Neural progenitor cell (in vitro differentiated cells): ENCODE measurements at places on chromosomes 5 and 9.
A peak's percentile ranks its signal among the peaks of the same experiment; 100 is the strongest.

- no peak for DNase-seq
These were observed 4.7 kb downstream of the DNAI1 start for GRCh38 chr9:34463098-34463900.

DNA sequence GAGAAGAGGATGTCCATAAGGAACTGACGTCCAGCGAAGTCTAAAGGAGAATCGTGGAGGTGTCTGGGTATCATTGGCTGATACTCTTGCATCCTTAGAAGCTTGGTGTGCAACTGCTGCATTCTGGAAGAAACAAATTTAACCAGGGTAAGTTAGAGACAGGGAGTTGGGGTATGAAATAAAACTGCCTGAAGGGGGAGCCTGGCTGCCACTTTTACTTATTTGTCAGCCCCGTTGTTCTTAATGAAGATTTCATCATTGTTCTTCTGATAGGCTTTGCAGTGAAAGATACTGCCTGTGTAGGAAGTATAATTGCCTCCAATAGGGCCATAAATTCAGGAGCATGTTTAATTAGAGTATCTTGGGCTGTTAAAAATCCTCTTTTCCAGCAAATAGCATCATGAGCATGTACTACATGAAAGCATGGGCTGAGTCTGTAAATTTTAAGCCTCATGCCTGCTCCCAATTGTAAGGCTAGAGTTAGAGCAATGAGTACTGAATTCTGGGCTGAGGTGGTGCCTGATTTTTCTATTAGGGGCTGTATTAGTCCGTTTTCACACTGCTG, 1264.5 kb upstream of the ACO1 start:
- peak; percentile 32 for DNase-seq

DNA sequence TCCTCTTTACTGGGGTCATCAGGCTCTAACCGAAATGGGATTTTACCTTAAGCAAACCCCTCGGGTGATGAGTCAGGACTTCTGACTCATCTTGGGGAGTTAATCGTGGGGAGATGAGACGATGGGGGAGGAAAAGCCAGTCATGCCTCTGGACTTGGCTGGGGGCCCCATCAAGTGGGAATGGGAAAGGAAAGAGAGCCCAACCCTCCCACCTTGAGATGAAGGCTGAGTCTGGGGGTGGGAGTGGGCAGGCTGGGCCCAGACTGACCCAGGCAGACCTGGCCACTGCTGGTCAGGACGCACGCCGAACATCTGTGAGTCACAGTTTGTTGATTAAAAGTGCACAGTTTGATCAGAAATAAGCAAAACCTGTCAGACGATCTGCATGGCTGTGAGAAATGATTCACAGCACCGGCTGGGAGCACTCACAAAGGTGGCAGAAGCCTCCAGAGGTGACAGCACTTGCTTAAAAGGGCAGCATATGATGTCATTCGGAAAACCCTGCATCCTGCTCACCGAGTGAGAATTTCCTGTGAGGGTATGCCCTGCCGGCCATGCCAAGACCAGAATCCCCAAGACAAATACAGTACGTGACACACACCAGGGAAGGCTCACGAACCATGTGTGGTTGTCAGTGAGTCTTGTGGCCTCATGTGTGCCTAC, 50.0 kb upstream of the SLC25A51 start:
- no peak for DNase-seq

DNA sequence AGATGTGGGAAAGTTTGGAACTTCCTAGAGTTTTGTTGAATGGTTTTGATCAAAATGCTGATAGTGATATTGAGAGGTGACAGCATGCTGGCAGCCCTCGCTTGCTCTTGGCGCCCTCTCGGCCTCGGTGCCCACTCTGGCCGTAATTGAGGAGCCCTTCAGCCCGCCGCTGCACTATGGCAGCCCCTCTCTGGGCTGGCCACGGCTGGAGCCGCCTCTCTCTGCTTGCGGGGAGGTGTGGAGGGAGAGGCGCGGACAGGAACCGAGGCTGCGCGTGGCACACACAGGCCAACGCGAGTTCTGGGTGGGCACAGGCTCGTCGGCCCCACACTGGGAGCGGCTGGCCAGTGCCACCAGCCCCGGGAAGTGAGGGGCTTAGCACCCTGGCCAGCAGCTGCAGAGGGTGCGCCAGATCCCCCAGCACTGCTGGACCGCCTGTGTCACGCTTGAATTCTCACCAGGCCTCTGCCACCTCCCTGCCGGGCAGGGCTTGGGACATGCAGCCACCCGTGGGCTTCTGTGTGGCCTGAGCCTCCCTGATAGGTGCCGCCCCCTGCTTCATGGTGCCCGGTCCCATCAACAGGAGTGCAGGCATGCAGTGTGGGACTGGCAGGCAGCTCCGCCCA, 488.5 kb downstream of the CYLC2 start:
- DNase-seq: no peak
